Activated naive CD4-positive, alpha-beta T cell treated with anti-CD3 and anti-CD28 coated beads, Interleukin-2, amount 10 ng/mL, durations not matched to agents 7 days and 5 days (primary cell): ENCODE measurements at places on chromosomes 2 and 18.

DNA sequence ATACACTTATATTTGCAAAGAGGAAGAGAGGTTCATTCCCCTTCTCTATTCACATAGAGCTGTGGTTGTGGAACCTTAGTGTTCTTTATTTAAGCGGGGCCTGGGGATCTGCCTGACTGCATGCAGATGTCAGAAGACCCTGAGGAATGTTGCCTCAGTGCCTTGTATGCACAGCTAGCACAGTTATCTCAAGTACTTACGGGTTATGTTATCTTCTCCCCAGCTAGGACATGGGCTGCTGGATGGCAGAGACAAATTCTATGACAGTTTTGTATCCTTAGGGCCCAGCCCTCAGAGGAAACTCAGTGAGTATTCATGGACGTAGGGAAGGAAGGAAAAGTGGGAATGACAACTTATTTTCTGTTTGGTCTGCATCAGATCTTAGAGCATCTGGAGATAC is 37.7 kb upstream of the RTN4 start:
- no peak for DNase-seq

GRCh38 chr2:60569680-60570111 is 16.2 kb upstream of the BCL11A start:
- no peak for DNase-seq

GRCh38 chr2:100046961-100047947 is 95.1 kb downstream of the AFF3 start:
- no peak for DNase-seq

DNA sequence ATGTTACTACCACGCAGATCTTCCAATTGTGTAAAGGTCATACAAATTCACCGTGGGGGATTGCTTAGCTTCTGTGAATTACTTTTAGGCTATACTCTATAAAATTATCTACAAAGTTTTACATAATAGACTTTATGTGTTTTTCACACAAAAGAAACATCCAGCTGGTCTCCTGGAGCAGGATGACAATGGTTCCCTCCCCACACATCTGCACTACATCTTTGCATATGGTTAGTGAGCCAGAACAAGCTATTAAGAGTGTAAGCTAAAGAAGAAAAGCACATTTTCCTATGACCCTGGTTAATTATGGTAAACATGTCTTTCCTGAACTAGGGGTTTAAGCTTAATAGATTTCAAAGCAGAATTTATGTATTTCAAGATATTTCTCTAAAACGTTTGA is 295.1 kb downstream of the ASXL3 start:
- DNase-seq, result no peak

DNA sequence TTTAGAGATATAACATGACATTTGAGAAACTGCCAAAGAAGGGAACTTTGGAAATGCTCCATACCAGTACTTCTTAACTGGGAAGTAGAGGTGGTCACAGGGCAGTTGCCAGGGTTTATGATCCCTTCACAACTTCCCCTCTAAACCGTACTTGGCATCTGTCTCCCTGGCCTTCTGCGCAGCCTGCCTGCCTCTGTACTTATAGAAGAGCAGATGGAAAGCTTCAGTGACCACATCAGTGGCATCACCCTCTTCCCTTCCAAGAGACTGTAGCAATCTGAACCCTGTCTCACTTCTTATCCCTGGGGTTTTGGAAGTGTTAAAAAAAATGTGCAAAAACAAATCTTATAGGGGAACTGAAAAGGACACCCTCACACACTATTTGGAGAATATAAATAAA is 64.1 kb downstream of the EIF2AK3 start:
- DNase-seq, result no peak

- no peak for DNase-seq
Measured at GRCh38 chr2:189862751-189863150, 78.5 kb downstream of the PMS1 start.

DNA sequence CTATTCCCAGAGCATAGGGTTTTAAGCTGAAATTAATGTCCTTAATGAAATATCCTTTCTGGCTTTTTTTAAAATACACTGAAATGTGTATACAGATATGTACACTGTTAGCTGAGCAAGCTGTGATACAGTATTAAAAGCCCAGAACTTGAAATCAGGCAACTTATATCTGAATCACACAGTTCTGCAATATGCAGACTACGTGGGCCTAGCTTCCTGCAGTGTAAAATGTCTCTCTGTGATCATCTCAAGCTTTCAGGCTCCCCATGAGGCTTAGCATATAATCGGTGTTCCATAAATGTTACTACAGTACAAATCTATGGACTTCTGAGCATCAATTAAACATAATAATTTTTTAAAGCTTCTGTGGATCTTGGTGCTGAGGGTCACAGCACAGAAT is 8.2 kb downstream of the FBXO15 start:
- DNase-seq, result no peak

DNA sequence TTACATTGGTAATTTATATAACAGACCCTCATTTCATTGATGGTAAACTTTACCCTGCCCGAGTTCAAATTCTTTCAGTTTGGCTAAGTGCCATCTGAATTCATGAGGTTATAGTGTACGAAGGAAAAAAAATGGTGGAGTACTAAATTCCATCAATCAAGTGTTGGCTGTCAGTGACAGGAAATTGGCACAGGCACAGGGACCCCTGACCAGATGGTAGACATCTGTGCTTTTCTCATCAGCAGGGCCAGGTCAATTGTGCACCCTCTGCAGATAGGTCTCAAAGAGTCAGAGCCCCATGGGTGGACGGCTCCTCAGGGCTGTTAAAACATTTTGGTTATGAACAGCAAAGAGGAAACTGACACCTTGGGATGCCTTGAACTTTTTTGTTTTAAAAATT is 439.2 kb downstream of the SETBP1 start:
- DNase-seq, result no peak

DNA sequence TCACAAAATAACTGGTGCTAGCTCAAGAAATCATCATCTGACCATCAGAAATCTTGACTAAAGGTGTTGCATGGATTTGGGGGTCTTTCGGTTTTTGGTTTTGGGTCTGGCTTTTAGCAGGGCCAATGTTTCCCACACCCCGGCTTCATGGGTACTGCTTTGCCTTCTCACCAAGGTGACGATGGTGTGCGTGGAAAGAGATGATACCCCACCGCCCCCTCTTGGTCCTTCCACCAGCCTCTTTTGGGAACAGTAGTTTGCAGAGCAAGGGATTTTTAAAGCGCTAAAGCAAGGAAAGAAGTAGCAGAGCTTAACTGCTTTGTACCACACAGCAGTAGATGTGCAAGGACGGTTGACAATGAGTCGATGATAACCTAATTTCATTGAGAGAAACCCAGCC is 42.3 kb downstream of the BOLA3 start:
- no peak for DNase-seq

DNA sequence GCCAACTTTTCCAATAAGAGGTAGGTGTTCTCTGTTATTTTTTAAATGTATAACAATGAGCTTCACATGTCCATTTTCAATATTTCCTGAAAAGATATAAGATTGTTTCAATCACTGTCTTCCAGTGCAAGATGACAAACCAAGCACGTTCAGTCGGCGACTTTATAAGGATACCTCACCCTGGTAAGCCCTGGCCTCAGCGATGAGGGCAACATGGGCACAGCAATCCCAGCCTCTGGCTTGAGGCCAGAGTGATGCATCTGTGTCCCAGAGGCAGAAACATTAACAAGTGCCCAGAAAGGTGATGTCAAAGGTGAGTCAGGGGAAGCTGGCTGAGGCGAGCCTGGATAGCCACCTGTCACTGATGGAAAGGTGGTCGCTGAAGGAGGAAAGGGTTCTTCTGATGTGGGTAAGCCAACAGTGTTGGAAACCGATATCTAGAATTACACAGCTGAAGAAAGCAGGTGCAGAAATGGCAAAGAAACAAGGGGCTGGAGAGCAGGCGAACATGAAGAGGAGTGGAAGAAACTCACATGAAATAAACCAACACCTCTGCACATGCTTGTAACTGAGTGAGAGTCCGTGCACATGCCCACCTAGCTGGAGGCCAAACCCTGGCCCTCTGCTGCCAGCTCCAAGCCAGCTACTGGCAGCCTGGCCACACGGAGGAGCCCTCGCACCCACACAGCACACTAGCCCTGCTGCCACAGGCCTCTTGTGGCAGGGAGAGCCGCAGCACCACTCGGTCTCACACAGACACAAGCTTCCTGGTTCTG is 65.5 kb downstream of the FBXO15 start:
- DNase-seq, result peak; percentile 84

DNA sequence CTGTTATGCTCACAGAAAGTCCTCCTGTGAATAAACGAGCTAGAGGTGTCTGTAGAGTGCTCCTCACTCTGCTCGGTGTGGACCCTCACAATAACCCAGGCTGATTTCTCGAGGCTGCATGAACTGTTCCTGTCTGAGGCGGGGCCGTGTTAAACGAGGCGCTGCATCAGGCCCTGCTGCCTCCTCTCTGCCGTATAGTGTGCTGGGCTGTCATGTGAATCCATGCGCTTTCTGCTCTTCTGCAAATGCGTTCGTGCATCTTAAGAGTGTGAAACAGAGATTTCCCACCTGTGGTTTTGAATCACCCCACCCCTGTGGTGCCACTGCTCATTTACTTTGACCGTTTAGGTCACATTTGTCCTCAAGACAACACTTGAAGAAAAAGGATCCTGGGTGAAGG is 26.2 kb downstream of the TRAF3IP1 start:
- DNase-seq, result no peak

GRCh38 chr2:200405599-200406298 is 99.3 kb downstream of the SPATS2L start:
- DNase-seq, result no peak

DNA sequence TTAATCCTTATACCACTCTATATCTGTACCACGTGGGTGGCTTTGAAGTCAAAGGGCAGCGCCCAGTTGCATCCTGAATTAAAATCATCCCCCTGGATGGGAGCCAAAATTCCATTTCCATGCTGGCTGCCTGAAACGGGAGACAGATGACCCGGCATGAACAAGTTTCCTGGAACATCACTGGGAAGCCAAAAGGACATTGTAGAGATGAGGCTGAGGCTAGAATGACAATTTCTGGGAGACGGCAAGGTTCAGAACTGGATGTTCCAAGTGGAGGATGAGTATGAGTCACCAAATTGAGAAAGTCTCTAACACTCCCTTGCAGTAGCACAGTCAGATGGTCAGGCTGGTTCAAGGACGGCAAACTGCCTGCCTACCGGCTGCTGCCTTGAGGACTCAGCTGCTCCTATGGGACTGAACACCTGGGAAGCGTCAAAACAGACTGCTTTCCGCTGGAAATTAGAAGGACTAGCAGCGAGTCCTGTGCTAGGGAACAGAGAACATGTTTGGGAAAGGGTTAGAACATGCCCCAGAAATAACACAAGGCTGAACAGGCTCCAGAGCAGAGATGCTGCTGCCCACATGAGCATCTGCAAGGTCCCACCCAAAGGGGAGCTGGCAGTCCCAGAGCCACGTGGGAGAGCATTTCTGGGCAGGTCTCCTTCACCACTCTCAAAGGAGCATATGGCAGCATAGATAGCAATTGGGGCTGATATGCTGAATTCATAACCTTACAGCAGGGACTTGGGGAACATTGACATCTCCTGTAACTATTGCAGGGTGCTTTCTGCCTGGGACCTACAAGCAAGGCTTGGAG is 32.0 kb downstream of the YPEL5 start:
- no peak for DNase-seq

DNA sequence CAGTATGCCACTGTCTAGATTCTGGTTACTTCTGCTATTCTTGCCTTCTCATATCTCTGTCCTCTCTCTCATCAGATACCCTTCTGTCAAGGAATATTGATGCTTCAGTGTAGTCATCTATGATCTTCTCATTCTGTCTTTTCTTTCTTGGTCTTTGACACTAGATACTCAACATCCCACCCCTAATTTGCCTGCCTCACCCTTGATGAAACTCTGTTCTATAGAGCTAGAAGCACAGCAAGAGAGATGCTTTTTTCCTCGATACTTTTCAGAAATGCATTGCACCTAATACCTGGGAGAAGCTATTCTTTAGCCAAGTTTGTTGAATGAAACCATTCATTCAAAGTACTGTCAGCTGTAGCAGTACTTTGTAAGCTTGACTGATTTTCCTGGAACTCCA is 9.5 kb downstream of the SEPTIN2 start:
- no peak for DNase-seq

DNA sequence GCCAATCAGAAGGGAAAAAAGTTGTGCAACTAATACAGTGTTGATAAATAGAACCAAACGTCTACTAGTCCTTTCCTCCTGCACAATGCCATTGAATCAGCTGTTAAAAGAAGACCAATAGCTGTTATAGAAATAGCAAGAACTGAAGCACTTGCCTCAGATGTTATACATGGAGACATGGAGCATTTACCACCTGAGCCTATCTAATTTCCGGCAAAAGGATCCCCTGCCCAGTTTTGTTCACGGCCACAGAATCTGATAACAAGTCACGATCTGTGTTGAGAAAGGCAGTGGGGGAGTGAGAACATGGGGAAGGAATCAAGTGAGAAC is 285.4 kb downstream of the ZEB2 start:
- no peak for DNase-seq

DNA sequence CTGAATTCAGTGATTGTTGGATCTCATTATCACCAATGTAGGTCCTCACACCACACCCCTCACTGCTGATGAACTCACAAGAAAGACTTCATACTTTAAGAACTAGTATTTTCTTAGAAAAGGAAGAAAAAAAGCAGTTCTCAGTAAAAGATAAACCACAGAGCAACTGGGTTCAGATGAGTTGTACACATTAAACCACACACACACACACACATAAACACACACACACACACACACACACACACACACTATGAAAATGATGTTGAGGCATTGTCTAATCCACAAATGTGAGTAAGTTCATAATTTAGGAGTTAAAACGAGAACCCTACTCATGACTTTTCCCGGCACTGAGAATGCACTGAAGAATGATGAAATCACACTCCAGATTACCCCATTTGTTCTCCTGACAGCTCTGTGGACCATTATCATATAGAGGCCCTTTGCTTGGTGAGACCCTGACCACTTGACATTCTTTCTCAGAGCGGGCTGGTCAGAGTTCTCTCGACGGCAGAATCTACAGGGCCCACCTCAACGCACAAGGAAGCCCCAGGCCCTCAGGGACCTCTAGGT is 106.2 kb downstream of the BCL2 start:
- DNase-seq, result peak; percentile 60

DNA sequence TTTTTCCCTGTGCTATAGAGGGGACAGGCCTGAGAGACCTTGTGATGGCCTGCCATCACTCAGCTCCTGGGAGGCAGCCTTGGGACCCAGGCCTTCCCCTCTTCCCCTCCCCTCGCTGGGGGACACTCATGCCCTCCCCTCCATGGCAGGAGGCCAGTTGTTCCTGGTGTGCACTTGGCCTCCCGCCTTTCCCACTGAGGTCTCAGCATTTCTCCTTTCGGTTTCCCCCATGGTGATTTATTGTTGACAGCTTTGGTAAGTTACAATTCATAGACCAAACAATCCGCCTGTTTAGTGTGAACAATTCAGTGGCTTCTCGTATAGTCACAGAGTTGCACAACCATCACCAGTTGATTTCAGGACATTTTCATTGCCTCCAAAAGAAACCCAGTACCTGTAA is 10.2 kb upstream of the CNDP1 start:
- DNase-seq, result no peak

GRCh38 chr2:121360566-121361300 is 75.7 kb upstream of the TFCP2L1 start:
- no peak for DNase-seq
